ENCODE measurements at places on chromosomes 13 and 19.

DNA sequence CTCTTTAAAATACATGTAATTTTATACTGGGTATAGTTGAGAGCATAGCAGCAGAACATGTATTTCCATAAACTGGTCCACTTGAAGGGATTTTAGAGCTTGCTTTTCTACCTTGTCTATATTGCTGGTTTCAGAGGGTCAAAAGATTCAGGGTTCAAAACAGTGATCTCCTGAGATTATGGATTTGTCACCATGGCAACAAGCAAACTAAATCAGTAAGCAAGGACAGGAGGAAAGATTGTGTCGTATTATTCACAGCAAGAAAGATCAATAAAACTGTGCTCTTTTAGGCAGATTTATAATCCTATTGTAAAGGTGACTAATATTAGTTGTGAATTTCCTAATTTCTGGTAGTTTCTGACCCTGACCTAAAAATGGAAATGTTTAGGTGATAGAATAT is 496.4 kb downstream of the LMO7 start:
- DNase-seq, result no peak

GRCh38 chr13:64527561-64527960 is 2702.6 kb downstream of the PCDH9 start:
- DNase-seq, result no peak

DNA sequence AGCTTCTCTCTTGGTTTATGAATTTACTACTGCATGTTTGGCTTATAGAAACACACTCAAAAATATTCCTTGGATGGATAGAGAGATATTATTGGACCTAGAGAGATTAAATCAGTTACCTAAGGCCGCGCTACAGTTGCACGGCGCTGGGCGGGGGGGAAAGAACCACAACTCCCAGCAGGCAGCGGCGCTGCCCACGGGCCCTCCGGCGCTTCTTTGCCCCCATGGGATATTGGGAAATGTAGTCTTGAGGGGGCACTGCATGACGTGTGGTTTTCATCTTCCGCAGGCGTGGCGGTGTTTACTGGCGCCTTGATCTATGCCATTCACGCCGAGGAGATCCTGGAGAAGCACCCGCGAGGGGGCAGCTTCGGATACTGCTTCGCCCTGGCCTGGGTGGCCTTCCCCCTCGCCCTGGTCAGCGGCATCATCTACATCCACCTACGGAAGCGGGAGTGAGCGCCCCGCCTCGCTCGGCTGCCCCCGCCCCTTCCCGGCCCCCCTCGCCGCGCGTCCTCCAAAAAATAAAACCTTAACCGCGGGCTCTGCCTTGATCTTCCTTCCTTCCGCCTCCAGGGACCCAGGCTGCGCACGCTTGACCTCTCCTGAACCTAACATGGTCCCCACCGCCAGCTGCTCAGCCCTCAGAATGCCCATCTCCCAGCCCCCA is 4.8 kb downstream of the EMP3 start:
- peak; percentile 80 for DNase-seq

- no peak for DNase-seq
Observed at GRCh38 chr19:11337080-11337479, 2.4 kb downstream of the RAB3D start.

DNA sequence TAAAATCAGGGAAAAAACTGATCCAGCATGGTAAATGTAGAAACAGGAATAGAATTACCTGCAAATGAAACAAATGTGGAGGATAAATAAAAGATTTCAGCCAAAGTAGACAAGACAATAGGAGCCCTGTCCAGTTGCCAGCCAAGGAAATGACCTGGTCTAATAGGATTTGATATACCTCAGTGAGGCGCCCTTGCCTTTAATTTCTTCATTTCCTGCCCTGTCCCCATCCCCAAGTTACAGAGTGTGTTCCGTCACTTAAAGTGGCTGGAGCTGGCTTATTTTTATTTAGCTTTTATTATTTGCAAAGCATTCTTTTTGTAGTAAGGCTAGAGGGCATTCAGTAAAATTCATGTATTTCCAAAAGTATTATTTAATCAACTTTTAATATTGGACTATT is 1022.0 kb downstream of the EFNB2 start:
- no peak for DNase-seq

DNA sequence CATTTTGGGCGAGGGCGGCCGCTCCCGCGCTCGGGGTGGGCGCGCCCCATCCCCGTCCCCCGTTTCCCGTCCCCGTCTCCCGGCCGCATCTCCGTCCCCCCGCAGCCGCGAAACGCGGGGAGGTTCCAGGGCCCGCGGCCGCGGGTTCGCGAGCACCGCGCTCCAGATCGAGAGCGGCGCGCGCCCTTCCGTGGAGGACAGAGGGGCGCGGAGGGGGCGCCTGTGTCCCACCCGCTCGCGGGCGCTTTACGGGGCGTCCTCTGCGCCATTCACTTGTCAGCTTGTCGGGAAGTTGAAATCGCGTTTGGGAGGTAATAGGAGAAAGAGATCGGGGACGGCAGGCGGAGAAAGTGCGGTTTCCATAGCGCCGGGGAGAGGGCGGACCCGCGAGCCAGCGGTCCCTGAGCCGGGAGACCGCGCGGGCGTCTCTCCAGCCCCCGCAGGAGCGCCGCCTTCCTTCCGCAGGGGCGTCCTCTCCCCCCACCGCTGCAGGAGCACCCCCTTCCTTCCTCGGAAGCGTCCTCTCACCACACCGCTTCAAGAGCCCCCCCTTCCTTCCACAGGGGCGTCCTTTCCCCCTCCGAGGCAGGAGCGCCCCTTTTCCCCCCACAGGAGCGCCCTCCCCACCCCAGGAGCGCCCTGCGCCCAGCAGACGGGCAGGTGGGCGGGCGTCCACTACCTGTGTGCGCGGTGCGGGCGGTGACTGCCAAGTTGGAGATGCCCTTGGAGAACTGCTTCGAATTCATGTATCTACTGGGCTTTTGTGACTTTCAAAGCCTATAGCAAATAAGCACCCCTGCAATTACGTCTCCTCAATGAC is 962 bp upstream of the IRS2 start:
- DNase-seq, result peak; percentile 71

DNA sequence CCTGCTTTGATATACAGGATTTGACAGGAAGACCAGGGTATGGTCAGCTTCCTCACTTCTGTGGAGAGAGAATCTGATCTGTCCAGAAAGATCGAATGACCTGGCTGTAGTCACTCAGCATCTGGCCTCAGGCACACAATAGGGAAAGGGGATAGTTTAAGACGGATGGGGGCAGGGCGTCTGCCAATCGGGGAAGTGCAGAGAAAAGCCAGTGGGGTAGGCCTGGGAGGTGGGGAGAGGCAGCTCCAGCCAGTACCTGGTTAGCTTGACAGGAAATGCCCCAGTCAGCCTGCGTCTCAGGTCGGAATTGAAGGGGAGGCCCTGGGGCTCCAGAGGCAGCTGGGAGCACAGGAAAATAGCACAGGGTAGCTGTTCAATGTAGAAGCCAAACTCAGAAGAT is 12.4 kb downstream of the ZNF444 start:
- no peak for DNase-seq

DNA sequence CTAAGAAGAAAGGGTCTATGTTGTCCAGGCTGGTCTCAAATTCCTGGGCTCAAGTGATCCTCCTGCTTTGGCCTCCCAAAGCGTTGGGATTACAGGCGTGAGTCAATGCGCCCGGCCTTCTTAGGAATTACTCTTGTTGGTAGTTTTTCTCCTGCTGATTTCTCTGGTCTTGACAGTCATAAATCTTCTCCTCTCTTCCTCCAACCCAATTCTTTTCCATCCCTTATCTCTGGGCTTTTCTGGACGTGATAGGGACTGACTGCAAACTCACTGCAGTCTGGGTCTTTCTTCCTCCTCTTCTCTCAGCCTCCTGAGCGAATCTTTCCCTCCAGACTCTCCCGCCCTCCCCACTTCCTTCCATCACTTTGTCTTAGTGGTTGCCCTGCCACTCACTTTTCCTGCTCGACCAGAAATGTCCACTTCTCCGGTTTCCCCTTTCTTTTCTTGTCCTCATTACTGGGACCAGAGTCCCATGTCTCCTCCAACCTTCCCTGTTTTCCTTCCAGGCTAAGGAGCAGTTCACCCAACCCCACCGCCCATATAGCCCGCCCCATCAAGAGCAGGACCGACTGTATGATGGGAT is 21.9 kb upstream of the TIMM44 start:
- no peak for DNase-seq

DNA sequence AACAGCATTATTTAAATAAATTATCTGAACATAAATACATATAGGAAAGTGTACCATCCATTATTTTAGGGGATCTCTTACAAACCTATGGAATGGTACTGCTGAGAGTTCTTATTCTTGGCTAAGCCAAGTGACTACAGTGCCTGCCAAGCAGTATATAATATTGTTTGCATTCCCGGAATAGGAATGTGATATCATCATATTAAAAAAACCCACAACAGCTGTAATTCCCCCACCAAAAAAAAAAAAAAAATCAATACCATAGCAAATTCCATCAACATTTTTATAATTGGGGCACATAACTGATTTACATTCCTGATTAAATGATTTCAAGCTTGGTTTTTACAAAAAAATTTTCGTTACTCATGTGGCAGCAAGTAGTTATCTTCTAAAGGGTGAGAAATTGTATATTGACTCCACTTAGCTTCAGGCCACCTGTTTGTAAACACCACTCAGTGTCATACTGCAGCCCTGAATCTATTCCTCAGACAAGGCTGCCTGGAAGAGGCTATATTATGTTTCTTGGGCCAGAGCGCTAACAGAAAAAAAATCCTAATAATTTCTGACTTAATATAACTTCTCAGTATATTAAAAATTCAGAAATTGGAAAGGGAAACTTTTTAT is 278.1 kb downstream of the DNAJC15 start:
- no peak for DNase-seq

DNA sequence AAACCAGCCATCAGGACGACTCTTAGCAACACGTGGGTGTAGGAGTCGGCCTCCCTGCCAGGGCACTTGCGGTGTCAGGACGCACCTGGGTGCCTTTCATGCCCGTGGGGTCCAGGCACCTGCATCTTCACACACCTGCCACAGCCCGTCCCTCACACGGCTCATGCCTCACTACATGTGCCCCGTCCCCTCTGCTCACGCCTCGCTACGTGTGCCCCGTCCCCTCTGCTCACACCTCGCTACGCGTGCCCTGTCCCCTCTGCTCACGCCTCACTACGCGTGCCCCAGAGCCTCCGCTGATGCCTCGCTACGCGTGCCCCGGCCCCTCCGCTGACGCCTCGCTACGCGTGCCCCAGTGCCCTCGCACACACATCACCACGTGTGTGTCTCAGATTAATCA is 58.0 kb upstream of the F7 start:
- no peak for DNase-seq

- DNase-seq, result no peak
Observed at GRCh38 chr19:40530091-40530901, 46.4 kb upstream of the SHKBP1 start.

- DNase-seq, result peak; percentile 98
Observed at GRCh38 chr19:44741841-44742329, 6.6 kb upstream of the BCL3 start.

GRCh38 chr13:43094901-43095300 is 71.5 kb downstream of the DNAJC15 start:
- DNase-seq, result no peak

DNA sequence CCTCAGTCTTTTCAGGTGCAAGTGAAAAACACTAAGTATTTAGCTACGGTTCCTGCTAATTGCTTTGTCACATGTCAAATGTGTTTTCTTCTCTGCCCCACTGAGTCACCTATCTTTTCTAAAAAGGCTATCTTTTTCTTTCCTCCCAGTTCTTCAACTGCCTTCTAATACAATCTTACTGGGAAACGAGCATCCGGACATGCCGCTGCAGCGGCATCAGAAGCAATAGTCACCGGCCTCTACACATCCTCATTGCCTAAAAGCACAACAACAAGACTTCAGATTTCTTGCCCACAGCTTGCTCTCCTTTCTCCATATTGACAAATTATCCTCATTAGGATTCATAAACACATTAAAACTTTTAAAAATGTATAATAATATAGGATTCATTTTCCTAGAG is 1.2 kb downstream of the PCDH9 start:
- no peak for DNase-seq

DNA sequence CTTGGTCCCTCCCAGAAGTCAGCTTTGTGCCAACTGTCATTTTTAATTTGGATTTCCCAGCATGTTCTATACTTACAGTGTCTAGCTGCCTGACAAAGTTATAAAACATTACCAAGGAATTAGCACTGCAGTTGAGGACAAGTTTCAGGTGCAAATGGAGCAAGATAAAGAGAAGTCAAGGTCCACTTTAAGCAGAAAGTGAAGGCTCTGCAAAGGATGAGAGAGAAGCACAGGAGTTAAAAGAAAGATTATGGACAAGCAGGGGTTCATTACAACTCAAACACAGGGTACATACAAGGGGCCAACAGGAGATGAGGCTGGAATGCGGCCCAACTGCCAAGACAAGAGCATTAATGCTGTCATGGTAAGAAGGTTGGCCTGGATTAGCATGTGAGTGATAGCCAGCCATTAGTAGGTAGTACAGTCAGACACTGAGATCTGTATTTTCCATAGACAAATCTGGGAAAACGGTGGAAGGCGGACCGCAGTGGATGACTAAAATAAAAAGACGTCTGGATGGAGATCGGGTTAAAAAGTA is 17.6 kb downstream of the UBL3 start:
- no peak for DNase-seq

GRCh38 chr13:62014299-62014698 is 598.6 kb upstream of the PCDH20 start:
- no peak for DNase-seq

DNA sequence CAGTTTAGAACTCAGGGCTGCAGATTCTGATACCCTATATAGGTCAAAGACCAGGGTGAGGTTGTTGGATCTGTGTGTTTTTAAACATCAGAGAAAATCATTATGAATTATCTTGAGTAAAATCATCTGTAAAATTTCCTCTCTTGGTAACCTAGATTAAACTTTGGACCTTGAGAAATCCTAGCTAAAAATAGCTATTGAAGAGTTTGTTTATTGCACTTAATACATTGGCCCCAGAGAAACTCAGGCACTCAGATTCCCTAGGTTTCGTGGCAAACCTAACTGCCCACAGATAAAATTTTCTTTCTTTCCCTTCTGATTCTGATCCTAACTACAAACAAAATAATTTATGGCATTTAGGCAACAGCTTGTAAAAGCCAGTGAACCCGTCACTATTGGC is 102.3 kb downstream of the GPC6 start:
- no peak for DNase-seq

DNA sequence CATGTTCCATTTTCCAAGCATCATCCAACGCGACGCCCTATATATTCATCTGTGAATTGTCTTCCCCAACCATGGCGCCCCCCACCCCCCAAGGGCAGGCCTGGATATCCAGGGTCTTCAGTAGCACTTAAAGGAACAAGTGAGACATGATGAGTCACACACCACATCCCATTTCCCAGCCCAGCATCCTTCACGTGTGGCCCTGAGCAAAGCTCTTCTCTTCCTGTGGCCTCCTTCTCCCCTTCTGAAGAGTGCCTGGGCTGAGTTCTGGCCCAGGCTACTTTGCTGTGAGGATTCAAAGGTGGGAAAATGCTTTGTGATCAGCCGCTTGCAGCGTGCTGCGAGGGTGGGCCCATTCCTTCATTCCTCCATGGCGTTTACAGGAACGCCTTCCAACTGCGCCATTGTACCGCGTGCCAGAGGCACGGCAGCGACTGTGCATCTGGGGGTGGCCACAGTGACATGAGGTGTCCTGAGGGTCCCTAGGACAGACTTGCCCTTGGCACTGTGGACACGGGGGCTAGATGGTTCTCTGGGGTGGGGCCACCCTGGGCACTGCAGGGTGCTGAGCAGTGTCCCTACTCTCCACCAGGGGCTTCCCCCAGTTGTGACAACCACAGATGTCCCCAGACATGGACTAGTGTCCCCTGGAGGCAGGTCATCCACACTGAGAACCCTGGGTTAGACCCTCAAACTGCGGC is 11.7 kb downstream of the PLIN4 start:
- no peak for DNase-seq

- DNase-seq, result peak; percentile 74
Observed at GRCh38 chr13:35475212-35475959, 1.1 kb downstream of the MAB21L1 start.

Data from sciatic nerve (tissue), 2 donors.